Fibroblast of villous mesenchyme (primary cell): ENCODE measurements at places on chromosomes 12 and 14. TPM values are rescaled to one million over a fixed set of nuclear protein-coding genes. Genes with fewer than 3 reads are reported as not detected.
A peak's percentile ranks its signal among the peaks of the same experiment; 100 is the strongest.

GRCh38 chr12:53343969-53344368, 7.8 kb upstream of the SP7 start:
- DNase-seq, result no peak

TGM1 gene
- total RNA-seq, result 0.64 and 2.2 TPM in 2 replicates

DNA sequence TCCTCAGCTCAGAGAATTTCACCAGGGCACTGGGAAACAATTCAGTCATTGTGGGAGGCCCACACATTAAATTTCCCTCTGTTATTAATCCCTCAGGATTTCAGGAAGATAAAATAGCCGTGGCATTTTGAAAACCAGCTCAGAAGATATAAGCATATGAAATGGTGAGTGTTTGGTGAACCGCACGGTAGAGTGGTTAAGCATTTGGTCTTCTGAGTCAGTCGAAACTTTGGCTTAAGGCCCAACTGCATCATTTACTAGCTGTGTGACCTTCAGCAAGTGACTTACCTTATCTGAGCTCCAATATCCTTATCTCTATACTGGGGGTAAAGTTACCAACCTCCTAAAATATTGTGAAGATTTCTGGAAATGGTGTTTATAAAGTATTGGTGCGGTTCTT, 5.2 kb upstream of the VRK1 start:
- no peak for DNase-seq

DNA sequence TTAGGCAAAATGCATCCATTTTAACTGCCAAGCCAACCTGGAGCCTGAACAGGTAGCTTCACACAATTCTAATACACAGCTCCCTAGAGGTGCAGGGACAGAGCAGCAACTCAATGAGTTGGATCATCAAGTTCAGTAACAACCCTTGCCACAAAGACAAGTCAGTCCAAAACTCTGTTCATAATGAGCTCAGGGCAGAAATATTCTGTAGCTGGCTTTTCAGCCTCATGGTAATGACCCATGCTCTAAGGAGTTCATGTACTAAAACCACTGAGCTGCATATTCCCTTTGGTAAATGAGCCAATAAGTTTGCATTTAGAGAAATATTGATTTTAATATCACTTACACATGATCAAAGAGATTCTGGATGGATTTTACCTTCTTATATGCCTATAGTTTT, 316.1 kb downstream of the SEC23A start:
- no peak for DNase-seq

SEC23A gene
- 440 and 548 TPM in 2 replicates for total RNA-seq

NFE2 gene
- total RNA-seq, result under 0.01 and 0.43 TPM in 2 replicates

- no peak for DNase-seq
These were observed 231.8 kb upstream of the NPAS3 start for GRCh38 chr14:32706721-32707519.

DTX1 gene
- total RNA-seq, result not detected in 2 replicates

DNA sequence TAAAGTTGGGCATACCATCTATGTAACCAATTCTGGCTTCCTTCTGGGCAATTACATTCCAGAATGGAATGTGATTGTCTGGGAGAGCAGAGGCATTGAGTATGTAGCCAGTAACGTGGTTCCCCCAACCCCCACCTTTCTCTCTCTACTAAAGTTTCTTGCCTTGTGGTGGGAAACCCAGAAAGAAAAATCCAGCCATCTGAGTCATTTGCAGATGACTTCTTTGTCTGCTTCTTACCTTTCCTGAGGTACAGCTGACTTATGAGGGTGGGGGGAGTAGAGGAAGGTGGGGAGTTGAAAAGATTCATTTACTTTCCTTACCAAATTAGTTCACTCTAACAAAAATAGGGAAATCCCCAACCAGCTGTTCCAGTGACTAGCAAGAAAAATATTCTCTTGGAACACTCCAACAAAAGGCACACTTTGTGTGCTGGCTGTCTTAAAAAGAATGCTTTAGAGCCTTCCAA, 112.1 kb upstream of the FRMD6 start:
- peak; percentile 66 for DNase-seq

DNA sequence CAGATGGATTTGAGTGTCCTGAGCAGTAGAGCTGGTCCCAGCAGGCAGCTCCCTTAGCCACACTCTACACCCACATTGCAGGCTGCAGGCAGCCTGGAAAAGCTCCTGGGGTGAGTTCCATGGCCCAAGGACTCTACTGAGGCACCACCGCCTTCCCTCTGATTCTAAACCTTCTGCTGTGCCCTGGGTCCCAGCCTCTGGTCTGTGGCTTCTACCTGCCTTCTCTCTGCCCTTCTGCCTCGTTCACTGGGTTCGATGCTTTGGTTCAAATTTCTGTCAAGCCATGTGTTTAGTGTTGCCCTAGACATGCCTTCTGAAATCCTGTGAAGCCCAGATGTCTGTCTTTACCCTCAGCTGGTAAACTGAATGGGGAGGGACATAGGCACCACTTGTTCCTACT, 1.5 kb upstream of the FGF6 start:
- DNase-seq, result no peak

DNA sequence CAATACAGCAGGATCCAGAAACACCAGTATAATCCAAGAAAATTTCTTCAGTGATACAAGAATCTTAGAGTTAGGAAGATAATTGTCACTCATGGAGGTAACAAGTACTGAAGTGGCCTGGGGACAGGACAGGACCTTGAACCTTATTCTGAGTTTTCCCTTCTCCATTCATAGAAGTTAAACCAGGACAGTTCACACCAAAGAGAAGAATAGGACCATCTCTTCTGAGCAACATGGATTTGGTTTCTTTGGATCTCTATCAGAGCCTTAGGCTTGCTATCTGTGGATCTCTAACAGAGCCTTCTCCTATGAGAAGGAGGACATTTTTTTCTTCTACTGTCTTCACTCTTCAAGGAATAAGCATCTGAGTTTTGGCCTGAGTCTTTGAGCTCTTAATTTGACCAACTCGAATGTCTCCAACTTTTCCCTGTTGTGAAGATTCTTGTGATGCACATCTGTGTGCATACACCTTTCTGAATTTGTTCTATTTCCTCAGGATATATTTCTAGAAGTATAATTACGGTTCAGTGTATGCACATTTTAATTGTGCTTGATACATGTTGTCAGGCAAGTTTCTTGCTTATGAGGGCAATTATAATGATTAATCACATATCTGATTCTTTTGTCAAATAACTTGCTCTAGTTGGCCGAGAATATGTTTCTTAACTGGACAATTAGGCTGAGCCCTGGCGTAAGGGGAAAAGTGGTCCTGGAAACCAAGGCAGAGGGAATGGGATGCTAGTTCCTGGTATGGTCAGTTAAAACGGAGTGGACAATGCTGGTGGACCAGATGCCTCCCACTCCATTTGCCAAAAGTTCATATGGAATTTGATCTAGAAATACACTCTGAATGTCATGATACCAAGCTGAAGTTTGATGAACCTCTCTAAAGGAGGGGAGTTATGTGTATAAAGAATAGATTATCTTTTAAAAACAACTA, 6.6 kb downstream of the KRT6A start:
- DNase-seq, result no peak

ASB2 gene
- total RNA-seq, result 0.86 and 1.9 TPM in 2 replicates

TSHR gene
- total RNA-seq, result not detected in 2 replicates

DNA sequence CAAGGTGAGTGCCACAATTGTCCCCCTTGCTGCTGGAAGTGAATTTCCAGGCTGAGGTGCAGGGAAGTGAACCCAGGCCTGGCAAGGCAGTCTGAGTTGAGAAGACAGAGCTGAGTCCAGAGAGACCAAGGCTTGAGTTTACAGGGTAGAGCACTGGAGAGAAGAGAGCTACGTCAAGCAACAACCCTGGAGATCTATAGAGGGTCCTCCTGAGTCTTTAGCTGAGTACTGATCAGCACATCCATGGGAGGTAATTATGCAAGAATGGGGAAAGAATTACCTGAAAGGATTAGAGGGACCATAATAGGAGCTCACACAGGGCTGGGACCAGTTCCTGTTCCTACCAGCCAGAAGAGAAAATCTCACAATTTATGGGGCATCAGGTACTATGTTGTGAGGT, 190.7 kb downstream of the NEDD1 start:
- DNase-seq, result no peak

DPPA3 gene
- not detected in 2 replicates for total RNA-seq

DNA sequence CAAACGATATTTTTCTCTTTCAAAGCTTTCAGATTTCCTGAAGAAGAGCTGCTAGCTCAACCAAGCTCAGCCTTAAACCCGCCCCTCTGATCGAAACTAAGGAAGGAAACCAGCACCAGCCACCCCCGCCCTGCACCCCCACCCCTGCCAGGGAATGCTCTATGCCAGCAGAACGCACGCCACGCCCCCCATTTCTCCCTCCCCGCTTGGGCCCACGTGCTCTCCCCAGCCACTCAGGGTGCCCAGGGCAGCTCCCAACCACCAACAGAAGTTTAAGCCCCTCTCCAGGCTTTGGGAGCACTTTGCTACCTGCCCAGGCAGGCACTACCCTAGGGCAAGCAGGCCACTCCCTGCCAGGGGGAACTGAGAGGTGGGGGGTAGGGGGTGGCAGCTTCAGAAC, 18.8 kb upstream of the KRT78 start:
- no peak for DNase-seq

GRCh38 chr12:95322326-95322725, 104.7 kb downstream of the VEZT start:
- peak; percentile 95 for DNase-seq

DNA sequence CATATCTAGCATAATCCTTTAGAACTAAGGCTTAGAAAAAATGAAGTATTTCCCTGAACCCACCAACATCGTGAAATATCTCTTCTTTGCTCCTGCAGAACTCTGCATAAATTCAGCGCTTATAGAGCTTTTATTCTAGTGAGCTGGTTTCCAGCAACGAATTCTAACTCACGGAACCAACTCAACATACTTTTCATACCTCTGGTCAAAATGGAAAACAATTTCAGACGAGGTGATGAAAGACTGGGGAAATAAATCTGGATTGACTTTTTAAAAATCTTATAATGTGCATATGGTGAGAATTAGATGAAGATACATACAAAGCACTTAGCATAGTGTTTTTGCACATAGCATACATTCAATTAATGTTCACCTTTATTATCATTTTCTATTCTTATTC, 62.6 kb upstream of the BBS10 start:
- DNase-seq, result no peak

GRCh38 chr12:68180792-68181744, 21.5 kb upstream of the IFNG start:
- DNase-seq, result peak; percentile 11

RTN1 gene
- 0.43 and 0.64 TPM in 2 replicates for total RNA-seq

DNA sequence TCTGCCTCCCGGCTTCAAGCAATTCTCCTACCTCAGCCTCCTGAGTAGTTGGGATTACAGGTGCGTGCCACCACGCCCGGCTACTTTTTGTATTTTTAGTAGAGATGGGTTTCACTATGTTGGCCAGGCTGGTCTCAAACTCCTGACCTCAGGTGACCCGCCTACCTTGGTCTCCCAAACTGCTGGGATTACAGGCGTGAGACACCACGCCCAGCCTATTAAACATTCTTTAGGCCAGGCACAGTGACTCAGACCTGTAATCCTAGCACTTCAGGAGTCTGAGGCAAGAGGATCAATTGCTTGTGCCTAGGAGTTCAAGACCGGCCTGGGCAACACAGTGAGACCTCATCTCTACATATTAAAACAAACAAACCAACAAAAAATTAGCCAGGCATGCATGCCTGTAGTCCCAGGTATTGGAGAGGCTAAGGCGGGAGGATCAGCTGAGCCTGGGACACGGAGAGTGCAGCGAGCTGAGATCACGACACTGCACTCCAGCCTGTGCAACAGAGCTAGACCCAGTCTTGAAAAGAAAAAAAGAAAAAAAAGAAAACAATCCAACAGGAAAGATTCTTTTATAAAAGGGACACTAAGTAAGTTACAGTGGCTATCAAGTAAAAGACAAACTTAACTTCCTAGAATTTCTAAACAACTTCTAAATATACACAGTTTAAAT, 70.2 kb downstream of the HECTD1 start:
- no peak for DNase-seq
